ENCODE measurements at places on chromosomes 6 and 20.

GRCh38 chr6:42211726-42212125 is 5.9 kb downstream of the MRPS10 start:
- no peak for DNase-seq

- DNase-seq: no peak
Measured at GRCh38 chr20:39607141-39607540, 645.0 kb downstream of the DHX35 start.

DNA sequence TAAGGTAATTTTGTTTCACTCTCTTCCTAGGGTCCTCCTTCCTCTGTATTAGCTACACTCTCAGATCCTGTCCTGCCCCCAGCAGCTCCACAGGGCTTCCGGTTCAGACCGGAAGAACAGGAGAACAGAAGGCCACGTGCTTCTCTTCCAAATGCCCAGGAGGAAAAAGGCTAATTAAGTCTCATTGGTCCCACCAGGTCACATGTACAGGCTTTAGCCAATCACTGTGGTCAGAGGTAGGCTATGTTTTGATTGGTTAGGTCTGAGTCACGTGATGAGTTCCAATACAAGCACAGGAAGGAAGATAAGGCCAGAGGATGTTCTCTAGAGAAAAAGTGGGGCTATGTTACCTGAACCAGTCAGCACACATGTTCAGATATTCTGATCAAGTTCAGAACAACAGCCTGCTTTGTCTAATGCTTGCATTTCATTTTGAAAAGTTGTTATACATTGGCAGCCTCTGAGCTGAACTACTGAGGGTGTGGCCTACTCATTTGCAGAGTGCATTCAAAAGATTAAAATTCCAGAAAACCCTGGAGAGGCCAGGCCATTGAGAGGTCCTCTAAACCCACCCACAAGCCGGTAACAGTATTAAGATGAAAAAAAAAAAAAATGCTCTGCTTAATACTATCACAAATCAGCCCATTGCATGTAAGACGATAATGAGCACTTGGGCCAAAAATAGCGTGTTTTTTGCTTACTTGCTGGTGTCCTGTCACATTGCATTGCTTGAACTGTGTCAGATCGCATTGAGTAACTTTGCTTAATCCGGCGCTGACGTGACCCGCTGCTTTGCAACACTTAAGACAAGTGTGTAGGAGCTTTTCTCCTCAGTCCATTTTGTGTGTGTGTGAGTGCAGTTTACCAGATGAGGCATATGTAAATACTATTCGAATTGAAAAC is 170.3 kb downstream of the TSHZ2 start:
- DNase-seq: no peak

- DNase-seq: no peak
Measured at GRCh38 chr6:72856801-72857200, 234.9 kb downstream of the KCNQ5 start.

GRCh38 chr6:163229050-163229449 is 185.5 kb upstream of the QKI start:
- DNase-seq: no peak
